Hematopoietic multipotent progenitor cell (in vitro differentiated cells): ENCODE measurements at places on chromosomes 3 and 15. TPM values are rescaled to one million over a fixed set of nuclear protein-coding genes. Genes with fewer than 3 reads are reported as not detected.

The GPR149 gene
- not detected for total RNA-seq

The CACNA1D gene
- 0.81 TPM for total RNA-seq

The FETUB gene
- total RNA-seq, result not detected

The THBS1 gene
- total RNA-seq, result 16.2 TPM

The MYZAP gene
- total RNA-seq, result 0.27 TPM

The RPL14 gene
- 343 TPM for total RNA-seq

The ALS2CL gene
- 2.4 TPM for total RNA-seq

The CA12 gene
- total RNA-seq, result under 0.01 TPM

The ISLR2 gene
- not detected for total RNA-seq

The ACP3 gene
- total RNA-seq, result 0.27 TPM

The CILP gene
- 1.1 TPM for total RNA-seq

The LMOD3 gene
- total RNA-seq, result not detected
